ENCODE measurements at places on chromosomes 12 and 14.

- DNase-seq: no peak
Measured at GRCh38 chr12:131152587-131152986, 198.9 kb downstream of the ADGRD1 start.

- no peak for DNase-seq
Measured at GRCh38 chr12:121578230-121579189, 2.3 kb downstream of the KDM2B start.

GRCh38 chr12:4106621-4107020, 166.9 kb upstream of the CCND2 start:
- DNase-seq: no peak

GRCh38 chr12:104680070-104680469, 223.3 kb downstream of the CHST11 start:
- DNase-seq: no peak

- no peak for DNase-seq
Measured at GRCh38 chr12:117688446-117688845, 280.3 kb downstream of the KSR2 start.

GRCh38 chr14:80576401-80576800, 365.1 kb upstream of the DIO2 start:
- no peak for DNase-seq

DNA sequence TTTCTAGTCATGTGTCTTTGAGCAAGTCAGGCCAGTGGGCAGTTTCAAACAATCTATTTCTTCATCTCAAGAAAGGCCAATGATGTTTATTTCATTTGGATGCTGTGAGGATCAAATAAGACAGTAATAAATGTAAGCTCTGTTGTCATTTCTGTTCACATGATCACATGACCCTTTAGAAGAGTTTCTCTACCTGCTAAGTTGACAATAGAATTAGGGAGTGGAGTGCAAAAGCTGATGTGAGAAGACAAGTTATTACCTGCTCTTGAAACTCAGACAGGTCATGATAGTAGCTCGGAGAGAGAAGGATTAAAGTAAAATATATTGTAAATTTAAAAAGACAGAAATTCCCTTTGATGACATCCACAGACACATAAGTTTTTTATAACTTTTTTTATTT, 37.3 kb upstream of the DCN start:
- no peak for DNase-seq

DNA sequence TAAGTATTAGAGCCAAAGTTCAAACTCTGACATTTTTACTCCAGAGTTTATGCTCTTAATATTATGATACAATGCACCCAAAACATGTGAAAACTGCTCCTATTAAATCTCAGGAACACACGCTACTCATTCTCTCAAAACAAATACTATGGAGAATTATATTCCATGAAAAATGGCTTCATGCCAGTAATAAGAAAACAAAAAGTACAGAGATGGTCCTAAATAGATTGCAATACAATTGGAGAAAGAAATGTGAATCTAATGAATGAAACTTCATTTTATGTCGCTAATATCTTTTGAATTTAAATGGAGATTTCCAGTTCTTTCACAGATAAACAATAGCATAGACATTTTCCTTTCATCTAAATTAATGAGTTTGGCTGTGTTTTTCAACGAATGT, 384.3 kb downstream of the ADAMTS20 start:
- no peak for DNase-seq

DNA sequence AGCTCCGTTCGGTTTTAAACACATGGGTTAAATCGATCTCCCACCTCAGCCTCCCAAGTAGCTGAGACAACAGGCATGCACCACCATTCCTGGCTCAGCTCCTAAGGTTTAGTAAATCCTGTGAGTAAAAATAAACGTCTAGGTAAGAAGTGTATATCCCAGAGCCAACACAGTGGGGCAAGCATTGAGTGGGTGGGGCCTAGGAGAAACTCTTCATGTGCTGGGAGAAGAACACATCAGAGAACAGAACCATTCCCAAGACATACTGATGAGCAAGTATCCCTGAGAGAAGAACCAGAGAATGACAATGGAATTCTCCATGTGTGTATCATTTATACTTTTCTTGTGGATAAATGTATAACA, 86.3 kb downstream of the SEC23A start:
- no peak for DNase-seq

- DNase-seq: no peak
Measured at GRCh38 chr14:68571928-68572525, 220.8 kb downstream of the ZFP36L1 start.

DNA sequence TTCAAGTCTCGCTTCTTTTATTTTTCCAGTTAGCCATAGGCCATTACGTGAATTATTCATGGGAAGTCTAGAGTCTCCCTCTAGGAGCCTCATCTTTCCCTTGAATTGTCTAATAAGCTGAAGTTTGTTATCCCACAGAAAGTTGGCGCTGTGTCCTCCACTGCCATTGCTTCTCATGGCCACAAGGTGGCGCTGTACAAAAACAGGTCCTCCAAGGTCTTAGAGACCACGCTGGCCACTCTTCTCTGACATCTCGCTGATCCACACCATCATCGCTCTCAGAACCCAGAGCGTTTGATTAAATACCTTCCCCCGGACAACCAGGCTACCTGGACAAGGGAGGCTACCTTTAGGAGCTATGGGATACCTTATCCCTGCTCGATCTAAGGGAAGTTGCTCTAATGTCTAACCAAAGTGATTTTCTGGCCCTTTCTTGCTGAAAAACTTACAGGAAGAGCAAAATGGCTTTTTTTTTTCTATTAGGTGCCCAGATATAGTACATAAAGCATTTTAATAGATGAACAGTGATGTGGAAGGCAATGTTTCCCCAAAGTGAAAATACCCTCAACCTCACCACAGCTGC, 110.0 kb downstream of the CCDC60 start:
- DNase-seq: peak; percentile 74

- DNase-seq: peak; percentile 23
Measured at GRCh38 chr12:22543246-22544037, 900 bp downstream of the C2CD5 start.

DNA sequence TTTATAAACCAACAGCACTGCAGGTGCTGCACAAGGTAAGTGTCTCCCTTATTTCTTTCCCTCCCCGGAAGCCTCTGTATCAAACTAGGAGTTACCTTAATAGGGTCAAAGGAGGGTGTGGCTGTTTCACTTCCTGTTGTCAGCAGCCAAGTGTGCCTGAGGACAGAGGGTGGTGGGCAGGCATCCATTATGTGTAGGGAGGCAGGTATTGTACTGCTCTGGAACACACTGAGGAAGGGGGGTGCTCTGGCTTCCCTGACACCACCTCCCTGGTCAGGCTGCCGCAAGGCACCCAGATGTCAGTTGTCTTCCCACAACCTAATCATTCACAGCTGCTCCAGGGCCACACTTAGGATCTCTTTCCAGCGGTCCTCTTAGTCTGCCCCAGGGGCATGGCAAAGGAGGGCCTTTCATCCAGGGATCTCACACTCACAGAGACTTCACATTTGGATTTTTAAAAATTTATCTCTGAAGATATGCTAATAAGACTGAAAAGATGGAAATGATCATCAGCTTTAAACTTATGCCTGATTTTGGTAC, 132.0 kb upstream of the ARHGAP5 start:
- no peak for DNase-seq

DNA sequence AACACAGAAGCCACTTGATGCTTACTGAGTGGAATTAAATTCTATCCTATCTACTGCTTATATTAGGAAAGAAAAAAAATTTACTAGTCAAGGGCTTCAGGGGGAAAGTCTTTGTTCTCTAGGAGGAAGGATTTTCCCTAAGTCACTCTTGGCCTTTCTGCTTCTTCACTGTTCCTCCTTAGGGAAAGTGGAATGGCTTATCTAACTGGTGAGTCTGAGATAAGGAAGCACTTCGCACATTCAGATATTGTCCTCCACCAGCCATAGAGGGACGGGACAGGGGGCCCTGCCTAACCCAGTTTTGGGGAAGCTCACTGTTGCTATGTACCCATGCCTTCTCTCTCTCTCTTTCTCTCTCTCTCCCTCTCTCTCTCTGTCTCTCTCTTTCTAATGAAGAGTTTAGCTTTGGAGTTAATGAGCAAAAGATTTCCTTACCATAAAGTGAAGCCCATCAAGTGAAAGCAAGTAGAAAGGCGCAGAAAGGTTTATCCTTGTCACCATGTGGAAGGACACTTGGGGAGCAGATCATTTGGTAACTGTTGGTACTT, 450.6 kb downstream of the ZFP36L1 start:
- DNase-seq: no peak
